ENCODE measurements at places on chromosomes 16 and 17. TPM values are rescaled to one million over a fixed set of nuclear protein-coding genes. Genes with fewer than 3 reads are reported as not detected.

The MT4 gene
- polyA plus RNA-seq = not detected

The CACNG5 gene
- polyA plus RNA-seq = not detected

The CCL13 gene
- not detected for polyA plus RNA-seq

The KRT27 gene
- polyA plus RNA-seq = not detected

The ARHGAP27 gene
- polyA plus RNA-seq = 192 TPM

The RNF43 gene
- polyA plus RNA-seq = 2.6 TPM

The TRIM47 gene
- polyA plus RNA-seq = 2.3 TPM

The TOX3 gene
- polyA plus RNA-seq = not detected

The CCDC144A gene
- polyA plus RNA-seq = not detected

The PRDM7 gene
- not detected for polyA plus RNA-seq

The SLC35G6 gene
- not detected for polyA plus RNA-seq

The LRRC75A gene
- 2.0 TPM for polyA plus RNA-seq

DNA sequence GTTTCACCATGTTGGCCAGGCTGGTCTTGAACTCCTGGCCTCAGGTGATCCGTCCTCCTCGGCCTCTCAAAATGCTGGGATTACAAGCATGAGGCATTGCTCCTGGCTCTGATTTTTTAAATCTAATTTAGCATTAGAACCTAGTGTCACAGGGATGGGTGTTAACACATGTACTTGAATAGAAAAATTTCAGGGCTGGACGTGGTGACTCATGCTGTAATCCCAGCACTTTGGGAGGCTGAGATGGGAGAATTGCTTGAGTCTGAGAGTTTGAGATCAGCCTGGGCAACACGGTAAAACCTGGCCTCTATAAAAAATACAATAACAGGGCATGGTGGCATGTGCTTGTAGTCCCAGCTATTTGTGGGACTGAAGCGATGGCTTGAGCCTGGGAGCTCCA lies 6.0 kb upstream of the RNF135 start:
- DNase-seq = no peak

GRCh38 chr17:73478334-73478733 lies 165.9 kb downstream of the SDK2 start:
- no peak for DNase-seq

- no peak for DNase-seq
These were observed 10.9 kb upstream of the COL1A1 start for GRCh38 chr17:50212121-50212843.

GRCh38 chr16:68028996-68029395 lies 5.9 kb downstream of the DUS2 start:
- no peak for DNase-seq

- no peak for DNase-seq
These were observed 9.7 kb downstream of the RHBDL3 start for GRCh38 chr17:32275060-32276042.

GRCh38 chr17:19708431-19709175 lies 7.8 kb downstream of the SLC47A2 start:
- no peak for DNase-seq

GRCh38 chr16:25212636-25213035 lies 4.1 kb upstream of the AQP8 start:
- no peak for DNase-seq

DNA sequence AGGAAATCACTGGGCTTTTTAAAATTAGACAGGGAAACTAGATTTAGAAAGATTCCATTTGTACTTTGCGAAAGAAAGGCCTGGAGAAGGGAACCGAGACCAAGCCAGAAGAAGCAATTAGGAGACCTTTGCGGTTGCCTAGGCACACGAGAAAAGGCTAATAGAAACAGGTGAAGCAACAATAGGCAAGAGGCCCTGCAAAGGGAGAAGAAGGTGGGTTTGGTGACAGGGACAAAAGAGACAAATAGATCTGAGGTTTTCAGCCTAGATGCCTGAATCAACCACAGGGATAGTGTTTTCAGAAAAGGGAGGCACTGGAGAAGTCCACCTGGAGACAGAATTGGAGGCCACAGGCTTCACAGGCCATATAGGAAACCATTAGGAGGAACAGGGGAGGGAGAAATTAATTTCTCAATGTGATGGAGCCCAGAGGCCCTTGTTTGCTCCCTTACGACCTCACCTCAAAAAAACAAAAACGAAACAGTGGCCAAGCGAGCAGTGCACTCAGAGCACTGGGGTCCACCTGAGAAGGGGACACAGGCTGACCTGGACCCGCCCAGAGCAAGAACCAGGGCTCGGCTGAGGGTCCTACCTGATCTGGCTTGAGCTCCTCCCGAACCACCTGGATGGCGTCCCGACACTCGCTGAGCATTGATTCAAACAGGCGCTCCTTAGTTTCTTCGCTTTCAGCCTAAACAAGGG lies 22.3 kb downstream of the SRP68 start:
- no peak for DNase-seq

DNA sequence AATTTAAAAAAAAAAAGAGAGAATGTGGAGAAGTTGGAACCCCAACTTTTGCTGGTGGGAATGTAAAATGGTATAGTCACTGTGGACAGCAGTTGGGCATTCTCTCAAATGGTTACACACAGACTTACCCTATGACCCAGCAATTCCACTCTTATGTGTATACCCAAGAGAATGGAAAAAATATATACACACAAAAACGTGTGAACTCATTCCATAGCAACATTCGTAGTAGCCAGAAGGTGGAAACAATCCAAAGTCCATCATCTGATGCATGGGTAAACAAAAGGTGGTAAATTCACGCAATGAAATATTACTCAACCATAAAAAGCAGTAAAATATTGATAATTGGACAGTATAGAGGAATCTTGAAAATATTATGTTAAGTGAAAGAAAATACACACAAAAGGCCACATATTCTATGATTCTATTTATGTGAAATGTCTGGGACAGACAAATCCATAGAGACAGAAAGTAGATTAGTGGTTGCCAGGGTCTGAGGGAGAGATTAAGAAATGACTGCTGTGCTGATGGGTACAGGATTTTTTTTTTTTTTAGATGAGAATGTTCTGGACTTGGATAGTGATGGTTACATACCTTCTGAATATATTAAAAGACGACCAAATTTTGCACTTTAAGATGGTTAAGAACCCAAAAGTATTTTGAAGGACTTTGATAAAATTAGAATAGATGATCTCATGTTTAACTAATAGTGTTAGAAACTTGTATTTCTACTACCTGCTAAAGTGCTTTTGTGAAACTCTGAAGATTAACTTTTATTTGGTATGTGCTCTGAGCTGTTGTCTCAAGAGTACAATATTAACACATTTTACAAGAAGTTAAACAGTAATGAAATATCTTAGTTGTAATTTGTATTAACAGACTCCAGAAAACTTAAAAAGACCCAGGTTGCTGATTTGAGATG lies 60.9 kb downstream of the MRTFB start:
- no peak for DNase-seq

- no peak for DNase-seq
These were observed 559 bp downstream of the CACNG5 start for GRCh38 chr17:66835476-66835875.

- no peak for DNase-seq
These were observed 9.2 kb downstream of the BFAR start for GRCh38 chr16:14641926-14642325.

- no peak for DNase-seq
These were observed 12.7 kb downstream of the TMEM100 start for GRCh38 chr17:55709984-55710383.

DNA sequence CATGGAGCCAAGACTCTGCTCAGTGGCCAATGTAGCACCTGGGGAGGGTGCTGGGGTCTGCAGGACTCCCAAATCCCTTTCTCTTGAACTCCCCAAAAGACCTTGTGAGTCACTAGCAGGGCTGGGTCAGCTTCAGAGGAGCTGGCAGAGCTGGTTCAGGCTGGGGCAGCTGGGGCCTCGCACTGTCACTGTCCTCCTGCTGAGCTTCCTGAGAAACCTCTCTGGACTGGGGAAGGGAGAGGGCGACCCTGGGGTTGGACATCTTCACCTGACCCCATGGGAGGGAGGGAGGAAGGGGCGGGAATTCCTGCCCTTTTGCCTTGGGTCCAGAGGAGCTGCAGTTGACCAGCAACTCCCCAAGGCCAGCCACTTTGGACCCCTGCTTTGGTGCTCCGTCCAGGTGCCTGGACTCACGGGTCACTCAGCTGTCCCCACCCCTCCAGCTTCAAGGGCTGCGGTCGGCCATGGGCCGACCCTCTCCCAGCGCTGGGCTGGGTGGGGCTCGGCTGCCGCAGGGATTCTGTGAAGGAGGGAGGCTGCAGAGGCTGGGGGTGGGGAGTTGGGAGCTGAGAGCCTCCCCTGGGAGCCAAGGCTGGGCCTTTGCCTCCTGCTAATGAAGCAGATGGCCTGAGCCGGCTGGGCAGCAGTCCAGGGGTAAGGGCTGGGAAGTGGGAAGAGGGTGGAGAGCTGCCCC lies 9.2 kb downstream of the FMNL1 start:
- DNase-seq = peak; percentile 15

- peak; percentile 51 for DNase-seq
These were observed 3.0 kb upstream of the QPRT start for GRCh38 chr16:29675811-29676643.

DNA sequence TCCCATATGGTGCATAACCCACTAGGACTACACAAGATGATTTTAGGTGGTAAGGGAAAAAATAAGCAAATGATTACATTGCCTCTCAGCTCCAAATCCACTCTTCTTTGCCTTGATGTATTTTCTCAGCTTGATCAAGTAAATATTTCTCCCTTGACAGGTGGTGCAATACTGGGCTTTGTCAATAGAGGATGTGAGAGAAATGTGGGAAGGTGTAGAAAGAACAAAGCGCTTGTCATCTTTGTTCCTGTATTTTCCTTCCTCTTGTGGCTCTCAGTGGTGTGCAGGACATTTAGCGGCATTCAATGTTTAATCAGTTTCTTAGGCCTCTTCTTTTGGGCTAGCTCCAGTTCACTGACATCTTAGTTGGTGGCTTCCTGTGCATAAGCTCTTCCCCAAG lies 1165.8 kb upstream of the GOT2 start:
- DNase-seq = no peak

DNA sequence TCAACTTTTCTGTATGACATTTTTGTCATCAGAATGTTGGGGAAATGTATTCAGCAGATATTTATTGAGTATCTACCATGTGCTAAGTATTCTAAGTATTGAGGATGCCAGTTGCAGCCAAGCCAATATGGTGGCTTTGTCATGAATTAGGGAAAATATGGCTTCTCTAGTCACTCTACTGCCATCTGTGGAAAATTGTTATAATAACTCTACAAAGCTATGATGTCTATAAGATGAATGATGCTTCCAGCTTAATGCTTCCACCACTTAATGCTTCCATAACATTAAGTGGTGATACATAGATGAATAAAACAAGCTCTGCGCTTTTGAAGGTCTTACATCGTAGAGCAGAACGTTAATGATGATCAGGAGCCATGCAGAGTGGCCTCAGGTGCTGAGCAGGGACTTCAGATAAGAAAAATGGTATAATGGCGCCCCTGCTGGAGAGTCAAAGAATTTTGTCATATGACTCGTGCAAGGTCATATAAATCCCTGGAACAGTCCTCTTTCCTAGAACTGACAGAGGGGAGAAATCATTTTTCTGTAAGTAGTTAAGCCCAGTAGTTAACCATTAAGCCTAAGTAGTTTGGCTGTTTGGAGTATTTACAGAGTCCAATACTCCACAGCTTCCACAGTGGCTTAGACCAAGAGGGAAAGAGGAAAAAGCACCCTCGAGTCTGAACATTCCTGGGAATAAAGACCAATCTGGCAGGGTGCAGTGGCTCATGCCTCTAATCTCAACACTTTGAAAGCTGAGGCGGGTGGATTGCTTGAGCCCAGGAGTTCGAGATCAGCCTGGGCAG lies 2.7 kb upstream of the TMIGD1 start:
- peak; percentile 71 for DNase-seq

- no peak for DNase-seq
These were observed 25.9 kb upstream of the CACNG4 start for GRCh38 chr17:66938656-66939055.

GRCh38 chr16:79658301-79659033 lies 57.9 kb upstream of the MAF start:
- no peak for DNase-seq

DNA sequence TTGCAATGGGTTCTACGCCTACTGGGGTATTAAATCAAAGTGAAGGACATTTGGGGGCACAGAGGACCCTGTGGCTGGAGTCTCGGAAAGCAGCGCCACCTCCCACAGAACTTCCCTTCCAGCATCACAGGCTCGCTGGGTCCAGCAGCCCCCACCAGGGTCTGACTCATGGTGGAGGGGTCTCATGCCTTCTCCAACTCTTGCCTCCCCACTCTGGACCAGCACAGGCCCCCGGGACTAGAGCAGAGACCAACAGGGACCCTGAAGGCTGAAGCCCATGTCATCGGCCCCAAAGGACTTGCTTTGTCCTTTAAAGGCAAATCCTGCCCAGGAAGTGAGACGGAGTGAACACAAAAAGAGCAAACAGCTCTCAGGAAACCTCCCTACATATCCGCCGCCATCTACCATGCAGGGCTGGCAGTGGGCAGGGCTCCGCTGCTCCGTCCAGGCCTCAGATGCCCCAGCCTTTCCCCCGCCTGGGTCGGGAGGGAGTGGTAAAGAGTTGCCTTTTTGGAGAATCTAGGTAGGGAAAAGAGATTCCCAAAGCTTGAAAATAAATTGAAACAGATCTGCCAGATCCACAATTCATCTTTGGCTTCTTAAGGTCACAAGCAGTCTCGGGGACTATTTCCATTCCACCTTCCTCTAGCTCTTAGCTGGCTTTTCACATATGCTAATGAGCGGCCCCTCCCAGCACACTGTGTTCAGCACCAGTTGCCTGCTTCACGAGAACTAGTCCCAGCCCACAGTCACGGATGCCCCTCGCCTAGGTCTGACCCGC lies 2.1 kb upstream of the GPRC5C start:
- DNase-seq = no peak

DNA sequence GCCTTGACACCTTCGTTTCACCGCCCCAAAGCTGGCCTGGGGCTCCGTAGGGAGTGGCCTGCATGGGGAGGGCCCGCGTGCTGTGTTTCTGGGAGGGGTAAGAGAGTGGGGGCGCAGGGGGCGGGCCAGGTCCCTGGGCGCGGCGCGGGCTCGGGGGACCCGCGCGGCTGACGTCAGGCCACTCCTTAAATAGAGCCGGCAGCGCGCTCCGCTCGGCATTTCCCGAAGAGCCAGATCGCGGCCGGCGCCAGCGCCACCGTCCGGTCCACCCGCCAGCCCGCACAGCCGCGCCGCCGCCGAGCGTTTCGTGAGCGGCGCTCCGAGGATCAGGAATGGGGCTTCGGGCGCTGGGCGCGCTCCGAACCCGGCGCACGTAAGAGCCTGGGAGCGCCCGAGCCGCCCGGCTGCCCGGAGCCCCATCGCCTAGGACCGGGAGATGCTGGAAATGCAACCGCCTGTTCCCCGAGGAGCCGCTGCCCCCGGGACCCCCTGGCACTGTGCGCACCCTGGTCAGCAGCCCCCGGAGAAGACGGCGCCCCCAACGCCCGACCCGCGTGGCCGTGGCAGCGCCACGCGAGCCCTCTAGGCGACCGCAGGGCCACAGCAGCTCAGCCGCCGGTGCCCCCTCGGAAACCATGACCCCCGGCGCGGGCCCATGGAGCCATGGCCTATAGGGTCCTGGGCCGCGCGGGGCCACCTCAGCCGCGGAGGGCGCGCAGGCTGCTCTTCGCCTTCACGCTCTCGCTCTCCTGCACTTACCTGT lies at the start of gene HS3ST2:
TSS of gene HS3ST2 (plus strand) at position 215 of the 763 bp plus-strand sequence. CDS start at position 664, 449 bp downstream.
- no peak for DNase-seq

DNA sequence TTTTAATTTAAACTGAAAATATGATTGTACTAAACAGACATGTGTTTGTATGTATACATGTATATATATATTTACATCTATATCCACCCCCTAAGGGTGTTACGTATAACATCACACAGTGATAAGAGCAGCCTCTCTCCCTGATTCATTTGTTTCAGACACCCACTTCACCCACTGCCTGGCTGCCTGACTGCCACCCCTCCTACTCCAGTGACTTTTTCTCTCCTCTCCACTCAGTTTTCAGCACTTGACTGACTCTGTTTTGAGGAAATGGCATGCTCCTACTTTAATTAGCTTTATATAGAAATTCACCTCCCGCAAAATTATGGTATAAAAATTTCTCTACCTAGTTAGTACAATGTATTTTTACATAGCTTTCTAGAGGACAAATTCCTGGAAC lies 20.0 kb downstream of the BFAR start:
- DNase-seq = no peak

Data from B cell (primary cell).